ENCODE measurements at places on chromosomes 2 and 18. TPM values are rescaled to one million over a fixed set of nuclear protein-coding genes. Genes with fewer than 3 reads are reported as not detected.
A peak's percentile ranks its signal among the peaks of the same experiment; 100 is the strongest.

OSR1 gene
- total RNA-seq: 2.6 TPM

ZNF521 gene
- total RNA-seq: not detected

CRACDL gene
- not detected for total RNA-seq

LRATD1 gene
- 1.2 TPM for total RNA-seq

STARD6 gene
- total RNA-seq: not detected

VWA3B gene
- not detected for total RNA-seq

REG3G gene
- not detected for total RNA-seq

ZEB2 gene
- total RNA-seq: 1.2 TPM

L3MBTL4 gene
- 0.12 TPM for total RNA-seq

GAREM1 gene
- total RNA-seq: 2.0 TPM

RNF181 gene
- total RNA-seq: 166 TPM

GRCh38 chr2:181955010-181955409 lies 30.6 kb upstream of the PPP1R1C start:
- no peak for DNase-seq

DNA sequence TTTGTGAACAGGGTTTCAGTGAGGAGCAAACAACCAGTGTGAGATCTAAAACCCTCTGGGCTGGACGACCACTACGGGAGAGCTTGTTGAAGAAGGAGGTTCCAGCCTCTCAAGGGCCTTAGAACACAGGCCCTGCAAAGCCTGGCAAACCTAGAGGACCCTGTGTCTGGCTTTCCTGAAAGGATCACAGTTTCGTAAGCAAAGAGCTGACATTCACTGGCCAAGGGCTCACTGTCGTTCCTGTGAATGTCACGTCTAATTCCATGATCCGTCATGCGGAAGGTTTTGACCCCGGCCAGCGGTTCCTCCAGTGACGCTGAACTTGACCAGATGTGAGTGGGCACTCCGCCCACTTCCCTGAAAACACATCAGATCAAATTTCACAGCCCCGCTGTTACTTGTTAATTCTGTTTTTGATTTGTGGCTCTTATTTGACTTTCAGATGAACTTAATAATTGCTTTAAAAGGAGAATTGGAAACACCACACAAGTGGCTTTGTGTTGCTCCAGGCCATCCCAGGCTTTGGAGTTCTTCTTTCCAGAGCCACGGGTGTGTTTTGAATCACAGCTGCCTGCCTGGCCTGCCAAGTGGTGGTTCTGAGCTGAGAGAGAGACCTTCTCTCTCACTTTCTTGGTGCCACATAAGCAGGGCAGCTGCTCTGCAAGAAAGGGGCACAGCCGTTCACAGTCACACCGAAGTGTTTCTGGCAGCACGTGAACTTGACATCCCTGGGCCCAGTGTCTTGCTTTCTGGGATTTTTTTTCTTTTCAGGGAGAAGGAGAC lies 308.4 kb downstream of the NDUFA10 start:
- DNase-seq: no peak

- no peak for DNase-seq
Measured at GRCh38 chr2:227480528-227480927, 8.6 kb downstream of the AGFG1 start.

- no peak for DNase-seq
Measured at GRCh38 chr2:174217869-174218268, 30.5 kb downstream of the OLA1 start.

DNA sequence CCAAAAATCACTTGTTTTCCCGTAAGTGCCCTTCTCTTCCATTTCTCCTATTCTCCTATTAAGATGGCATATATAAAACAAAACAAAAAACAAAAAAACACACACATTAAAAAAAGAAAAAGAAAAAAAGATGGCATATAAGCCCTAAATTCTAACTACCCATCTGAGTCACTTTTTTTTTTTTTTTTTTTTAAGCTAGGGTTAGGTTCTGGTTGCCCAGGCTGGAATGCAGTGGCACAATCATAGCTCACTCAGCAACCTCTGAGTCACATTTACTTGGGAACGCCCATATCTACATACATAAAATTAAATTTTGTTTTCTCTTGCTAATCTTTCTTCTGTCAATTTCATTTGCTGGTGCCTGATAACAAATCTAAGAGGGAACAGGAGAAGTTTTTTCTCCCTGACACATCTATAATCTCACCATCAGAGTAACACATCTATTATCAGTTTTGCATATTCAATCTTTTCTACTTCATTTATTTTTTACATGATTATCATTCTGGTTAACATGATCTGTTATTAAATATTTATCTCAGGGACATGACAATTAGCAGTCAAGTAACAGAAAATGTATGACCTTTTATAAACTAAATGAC lies 52.1 kb downstream of the EEF1B2 start:
- DNase-seq: peak; percentile 27

DNA sequence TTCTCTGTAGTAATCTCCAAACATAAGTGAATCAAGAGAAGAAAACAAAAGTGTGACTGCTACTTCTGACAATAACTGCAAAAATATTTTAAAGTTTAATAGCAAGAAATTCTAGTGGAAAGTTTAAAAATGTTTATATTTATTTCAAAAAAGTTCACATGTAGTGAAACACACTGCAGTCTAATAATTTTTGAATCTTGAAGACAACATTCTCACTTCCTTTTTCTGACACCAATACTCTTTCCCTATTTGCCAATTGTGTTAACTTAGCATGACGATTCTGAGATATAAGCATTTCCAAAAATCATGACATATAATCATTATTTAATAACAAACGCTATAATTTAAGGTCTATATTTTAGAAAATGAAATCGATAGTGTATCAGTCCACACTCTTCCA lies 429.1 kb upstream of the PKDCC start:
- DNase-seq: no peak

GRCh38 chr2:206435742-206436141 lies 7.6 kb upstream of the ADAM23 start:
- DNase-seq: no peak

GRCh38 chr2:109242654-109243331 lies 113.8 kb downstream of the SH3RF3 start:
- DNase-seq: no peak

DNA sequence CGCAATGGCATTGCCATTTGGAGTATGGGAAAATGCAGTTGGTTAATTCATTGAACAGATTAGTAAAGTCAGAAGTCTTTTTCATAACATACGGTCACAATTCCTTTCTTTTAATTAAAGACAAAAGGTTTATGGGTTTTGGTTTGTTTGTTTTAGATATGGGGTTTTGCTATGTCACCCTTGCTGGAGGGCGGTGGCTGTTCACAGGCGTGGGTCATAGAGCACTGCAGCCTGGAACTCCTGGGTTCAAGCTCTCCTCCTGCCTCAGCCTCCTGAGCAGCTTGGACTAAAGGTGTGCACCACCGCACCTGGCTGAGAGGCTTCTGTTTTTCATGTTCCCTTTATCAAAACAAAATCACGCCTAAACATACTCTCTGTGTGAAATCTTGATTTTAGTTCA lies 18.7 kb upstream of the ELAC1 start:
- no peak for DNase-seq

- DNase-seq: no peak
Measured at GRCh38 chr2:179393481-179393880, 128.8 kb upstream of the SESTD1 start.

DNA sequence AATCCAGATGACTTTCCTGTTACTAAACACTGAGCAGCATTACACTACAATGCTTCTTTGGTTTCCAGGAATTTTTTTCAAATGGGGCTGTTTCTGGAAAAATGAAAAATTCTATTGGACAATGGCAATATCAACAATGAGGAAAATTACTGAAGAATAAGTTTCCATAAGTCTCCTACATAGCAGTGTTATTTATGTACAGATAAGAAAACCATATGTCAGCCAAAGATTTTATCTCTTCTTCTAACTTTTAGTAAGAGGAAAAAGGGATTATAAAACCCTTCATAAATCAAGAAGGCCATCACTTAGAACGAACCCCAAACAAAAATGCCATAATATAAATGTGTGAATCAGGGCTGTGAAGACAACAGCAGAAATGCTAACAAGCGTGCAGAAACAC lies 31.6 kb upstream of the NOSTRIN start:
- DNase-seq: no peak

DNA sequence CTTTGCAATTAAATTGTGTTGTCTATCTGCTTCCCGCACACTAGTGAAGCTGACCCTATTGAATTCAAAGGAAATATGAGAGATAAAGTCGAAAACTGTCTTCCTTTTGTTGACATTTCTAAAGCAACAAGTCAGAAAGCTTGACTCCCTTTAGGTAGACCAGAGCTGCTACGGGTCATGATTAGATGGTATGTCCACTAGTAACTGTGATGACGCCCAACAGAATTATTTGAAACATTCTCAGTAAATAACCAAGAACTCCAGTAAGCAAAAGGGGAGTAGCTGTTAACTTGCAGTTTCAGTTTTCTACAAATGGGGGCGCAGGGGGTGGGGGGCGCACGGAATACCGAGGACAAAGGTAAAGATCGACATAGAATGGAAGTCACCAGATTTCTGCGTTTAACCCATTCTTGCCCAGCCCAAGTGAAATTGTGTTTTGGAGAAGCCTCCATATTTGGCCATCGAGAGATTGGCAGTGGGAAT lies 56.4 kb downstream of the CRIM1 start:
- peak; percentile 86 for DNase-seq

DNA sequence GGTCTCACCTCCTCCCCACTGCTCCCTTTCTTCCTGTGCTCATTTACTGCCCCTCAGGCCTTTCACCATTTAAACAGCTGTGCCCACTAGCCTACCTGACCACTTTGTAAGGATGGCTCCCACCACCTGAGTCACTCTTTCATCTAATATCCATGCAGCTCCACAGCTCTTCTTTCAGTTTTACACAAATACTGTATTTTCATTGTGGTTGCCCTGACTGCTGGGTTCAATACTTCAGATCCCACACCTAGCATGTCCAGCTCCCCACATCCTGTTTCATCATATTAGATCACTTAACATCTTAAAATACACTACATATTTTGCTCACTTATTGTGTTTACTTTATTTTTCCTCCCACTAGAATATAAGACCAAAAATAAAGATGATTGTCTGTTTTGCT lies 1110.6 kb downstream of the TSN start:
- no peak for DNase-seq

DNA sequence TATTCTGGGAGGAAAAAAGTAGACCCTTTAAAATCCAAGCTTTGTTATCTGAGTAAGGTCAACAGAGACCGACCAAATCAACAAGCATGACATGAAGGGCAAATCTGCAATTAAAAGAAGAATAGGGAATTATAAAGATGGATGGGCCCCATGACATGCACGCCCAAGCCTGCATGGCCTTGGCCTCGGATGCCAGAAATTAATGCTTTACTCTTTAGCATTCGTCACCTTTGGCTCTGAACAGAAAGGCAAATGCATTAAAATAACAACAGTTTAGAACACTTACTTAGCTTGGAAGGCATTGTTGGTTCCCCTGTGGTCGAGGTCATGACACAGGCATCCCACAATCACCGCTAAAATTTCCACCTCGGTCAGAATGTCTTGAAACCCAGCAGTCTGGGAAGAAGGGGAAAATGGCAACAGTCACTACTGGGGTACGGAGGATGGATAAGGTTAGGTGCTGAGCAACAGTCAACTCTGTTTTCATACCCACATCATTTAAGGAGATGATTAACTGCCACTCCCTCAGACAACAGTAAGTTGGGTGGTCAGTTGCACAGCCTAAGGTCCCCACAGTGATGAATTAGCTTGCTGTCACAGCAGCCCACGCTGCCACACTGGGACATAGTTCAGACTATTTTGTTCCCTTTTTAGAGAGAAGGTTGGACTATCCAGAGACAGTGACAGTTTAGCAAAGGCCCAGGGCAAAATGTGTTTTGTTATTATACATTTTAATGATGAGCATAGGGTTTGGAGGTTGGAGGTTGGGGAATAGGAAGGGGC lies 319.1 kb downstream of the AGPS start:
- no peak for DNase-seq

DNA sequence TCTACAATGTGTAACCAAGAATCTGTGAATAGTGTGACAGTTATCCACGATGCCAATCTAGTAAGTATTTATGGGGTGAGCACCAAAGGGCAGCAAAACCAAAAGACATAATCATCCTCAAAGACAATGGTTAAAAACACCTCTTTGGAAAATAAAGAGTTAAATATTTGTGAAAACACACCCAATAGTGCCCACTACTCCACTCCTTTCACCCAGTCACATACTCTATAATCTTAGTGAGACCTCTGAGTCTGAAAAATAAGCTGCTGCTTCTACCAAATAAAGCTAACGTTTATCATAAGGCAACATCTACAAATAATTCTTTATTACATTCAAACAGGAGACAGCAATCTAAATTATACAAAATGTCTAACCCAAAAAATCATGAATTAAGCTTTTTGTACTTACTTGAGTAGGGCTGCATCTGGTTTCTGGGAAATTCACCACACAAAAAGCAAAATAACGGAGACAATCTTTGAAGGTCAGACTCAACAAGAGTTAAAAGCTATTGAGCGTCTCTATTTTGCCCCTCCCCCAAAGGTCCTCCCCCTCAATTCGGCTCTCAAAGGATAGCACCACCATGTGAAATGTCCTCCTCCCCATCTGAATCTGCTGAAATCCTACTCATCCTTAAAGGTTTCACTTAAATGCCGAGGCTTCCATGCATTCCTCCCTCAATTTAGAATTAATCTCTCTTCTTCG lies 2.0 kb downstream of the RAPH1 start:
- peak; percentile 16 for DNase-seq

GRCh38 chr18:42941021-42941420 lies 174.5 kb downstream of the RIT2 start:
- DNase-seq: no peak

- no peak for DNase-seq
Measured at GRCh38 chr2:143802242-143802641, 673.0 kb downstream of the ARHGAP15 start.

GRCh38 chr2:219565130-219566080 lies 5.9 kb downstream of the OBSL1 start:
- DNase-seq: no peak

DNA sequence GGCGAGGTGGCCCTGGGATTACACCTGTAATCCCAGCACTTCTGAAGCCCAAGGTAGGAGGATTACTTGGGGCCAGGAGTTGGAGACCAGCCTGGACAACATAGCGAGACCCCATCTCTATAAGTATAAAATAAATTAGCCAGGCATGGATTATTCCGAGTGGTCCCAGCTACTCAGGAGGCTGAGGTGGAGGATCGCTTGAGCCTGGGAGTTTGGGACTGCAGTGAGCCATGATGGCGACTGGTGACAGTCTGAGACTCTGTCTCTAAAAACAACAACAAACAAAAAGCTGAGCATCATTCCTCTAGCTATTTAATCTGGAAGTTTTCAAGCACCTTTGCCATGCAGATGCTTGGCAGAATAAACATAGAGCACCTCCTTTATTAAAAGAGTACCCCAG lies 21.8 kb upstream of the FAHD2A start:
- no peak for DNase-seq
